ENCODE measurements at places on chromosomes 4 and X.

GRCh38 chrX:154593201-154593600 lies 8.3 kb downstream of the CTAG1A start:
- DNase-seq = no peak

- DNase-seq = no peak
Observed at GRCh38 chr4:14446311-14446710, 556.0 kb upstream of the CPEB2 start.

DNA sequence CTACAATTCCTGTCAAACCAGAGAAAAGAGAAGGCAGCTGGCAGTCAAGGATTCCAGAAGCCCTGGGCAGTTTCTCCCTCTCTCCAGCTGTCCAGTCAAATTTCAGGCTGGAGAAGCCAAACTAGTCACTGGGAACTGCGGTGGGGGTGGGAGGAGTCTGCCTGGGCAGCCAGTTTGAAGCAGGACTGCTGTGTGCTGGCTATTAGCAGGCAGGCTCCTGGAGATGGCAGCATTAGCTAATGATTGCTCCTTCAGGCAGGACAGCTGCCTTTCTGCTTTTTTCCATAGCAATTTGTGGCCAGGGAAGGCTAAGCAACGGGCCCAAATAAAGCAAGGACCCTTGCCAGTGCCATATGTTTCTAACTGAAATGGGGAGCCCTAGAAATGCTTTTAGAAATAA lies 44.7 kb upstream of the FGF13 start:
- DNase-seq = no peak

DNA sequence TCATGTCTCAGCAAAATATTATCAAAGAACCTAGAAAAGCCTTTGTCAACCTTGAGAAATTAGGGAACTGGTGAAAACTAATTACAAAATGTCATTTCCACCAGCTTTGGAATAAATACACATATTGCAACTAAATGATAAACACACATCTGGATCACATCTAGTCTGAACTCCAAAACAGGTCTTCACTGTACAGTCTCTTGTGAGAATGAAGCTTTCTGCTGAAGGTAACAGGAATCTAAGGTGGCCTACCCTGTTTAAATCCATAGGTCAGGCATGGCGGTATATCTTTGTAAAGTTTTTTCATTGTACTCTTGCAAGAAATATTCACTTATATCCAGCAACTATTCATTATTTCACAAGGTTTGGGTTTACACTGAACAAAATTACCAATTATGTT lies 1.7 kb downstream of the SH3D19 start:
- no peak for DNase-seq

- DNase-seq = no peak
Observed at GRCh38 chrX:70808942-70809940, 99.3 kb downstream of the TEX11 start.

DNA sequence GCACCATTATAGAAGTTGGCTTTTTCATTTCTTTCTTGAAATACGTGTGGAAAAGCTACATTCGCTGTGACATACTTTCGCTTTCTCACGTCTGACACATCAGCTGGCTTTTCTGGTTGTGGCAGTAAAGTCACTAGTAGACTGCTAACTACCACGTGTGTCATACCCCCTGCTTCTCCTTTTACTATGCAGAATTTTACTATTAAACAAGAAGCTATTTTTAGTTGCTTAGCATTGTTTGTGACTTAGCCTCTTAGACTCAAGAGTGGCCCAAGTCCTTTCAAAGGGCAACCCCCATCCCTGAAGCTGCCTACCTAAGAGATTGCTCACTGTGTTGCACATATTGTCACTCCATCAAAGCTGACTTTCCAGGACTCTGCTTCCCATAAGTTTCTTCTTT lies 2.1 kb upstream of the IL2 start:
- peak; percentile 70 for DNase-seq

GRCh38 chrX:100341142-100341510 lies 68.9 kb downstream of the PCDH19 start:
- DNase-seq = no peak

DNA sequence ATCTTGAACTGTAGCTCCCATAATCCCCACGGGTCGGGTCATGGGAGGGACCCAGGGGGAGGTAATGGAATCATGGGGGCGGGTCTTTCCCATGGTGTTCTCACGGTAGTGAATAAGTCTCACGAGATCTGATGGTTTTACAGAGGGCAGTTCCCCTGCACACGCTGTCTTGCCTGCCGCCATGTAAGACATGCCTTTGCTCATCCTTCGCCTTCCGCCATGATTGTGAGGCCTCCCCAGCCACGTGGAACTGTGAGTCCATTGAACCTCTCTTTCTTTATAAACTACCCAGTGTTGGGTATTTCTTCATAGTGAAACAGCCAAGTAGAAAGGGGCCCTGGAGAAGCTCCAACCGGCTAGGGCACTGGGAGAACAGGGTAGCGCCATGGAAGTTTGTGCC lies 12.3 kb downstream of the CTAG1A start:
- no peak for DNase-seq
